Activated CD4-positive, alpha-beta memory T cell treated with anti-CD3 and anti-CD28 coated beads, Interleukin-2, amount 10 ng/mL, durations not matched to agents 7 days and 5 days (primary cell): ENCODE measurements at places on chromosomes 1 and 21.

DNA sequence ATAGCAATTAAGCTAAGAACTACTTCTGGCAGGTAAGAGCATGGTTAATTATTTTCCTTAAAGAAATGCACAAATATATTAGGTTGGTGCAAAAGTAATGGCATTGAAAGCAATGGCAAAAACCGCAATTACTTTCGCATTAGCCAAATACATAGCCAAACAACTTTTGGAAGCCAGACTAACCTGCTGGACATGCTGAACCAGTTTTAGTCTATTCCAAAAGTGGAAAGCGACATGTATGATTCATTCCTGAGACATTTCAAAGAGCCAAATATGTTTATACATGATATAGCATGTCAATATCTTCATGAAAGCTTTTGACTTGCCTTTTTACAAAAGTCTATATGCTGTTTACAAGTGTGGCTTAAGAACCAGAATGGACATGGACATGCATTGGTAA lies 23.4 kb upstream of the DR1 start:
- DNase-seq, result no peak

GRCh38 chr1:151542710-151543129 lies 2.6 kb downstream of the TUFT1 start:
- no peak for DNase-seq

DNA sequence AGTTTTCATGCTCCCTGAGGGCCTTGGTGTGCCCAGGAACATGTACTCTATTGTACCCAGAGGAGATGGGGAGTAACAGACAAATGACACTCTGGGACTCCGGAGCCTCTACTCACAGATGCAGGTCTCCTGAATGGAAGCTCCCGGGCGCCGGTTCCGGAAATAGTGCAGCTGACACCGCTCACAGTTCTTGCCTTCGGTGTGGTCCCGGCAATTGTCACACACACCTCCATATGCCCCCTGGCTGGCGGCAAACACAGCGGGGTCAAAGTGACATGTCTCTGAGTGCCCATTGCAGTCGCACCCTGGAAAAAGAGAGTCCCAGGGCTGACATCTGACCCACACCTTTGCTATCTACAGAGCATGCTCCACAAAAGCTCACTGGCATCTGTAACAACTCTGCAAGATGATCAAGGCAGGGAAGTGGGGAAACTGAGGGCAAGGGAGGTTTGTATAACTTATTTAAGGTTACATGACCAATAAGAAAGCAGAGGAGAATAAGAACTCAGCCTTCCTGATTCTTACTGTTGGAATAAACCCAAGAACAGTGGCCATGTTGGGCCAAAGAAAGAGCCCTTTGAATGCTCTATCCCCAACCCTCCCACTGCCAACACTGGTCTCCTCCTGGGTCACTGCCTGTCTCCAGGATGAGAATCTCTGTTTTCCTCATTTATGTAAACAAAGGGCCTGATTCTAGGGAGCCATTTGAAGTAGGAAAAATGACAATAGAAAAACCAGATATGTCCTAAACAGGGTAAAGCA lies 22.4 kb downstream of the LAMB3 start:
- DNase-seq, result no peak

- DNase-seq, result no peak
These were observed 123.7 kb upstream of the HMGB4 start for GRCh38 chr1:33740040-33740744.

DNA sequence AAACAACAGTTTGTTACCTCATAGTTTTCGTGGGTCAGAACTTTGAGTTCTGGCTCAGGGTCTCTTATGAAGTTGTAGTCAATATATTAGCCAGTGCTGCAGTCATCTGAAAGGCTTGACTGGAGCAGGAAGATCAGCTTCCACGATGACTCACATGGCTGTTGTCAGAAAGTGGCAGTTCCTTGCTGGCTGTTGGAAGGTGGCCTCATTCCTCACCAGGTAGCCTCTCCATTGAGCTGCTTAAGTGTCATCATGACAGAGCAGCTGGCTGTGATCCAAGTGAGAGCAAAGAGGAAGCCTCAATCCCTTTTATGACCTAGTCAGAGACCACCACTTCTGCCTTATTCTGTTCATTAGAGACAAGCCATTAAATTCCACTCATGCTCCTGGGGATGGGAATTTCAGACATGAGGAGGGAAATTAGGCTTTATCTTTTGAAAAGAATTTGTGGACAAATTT lies 5.6 kb downstream of the OSBPL9 start:
- no peak for DNase-seq

GRCh38 chr1:200435200-200435780 lies 25.5 kb upstream of the ZNF281 start:
- DNase-seq, result no peak

DNA sequence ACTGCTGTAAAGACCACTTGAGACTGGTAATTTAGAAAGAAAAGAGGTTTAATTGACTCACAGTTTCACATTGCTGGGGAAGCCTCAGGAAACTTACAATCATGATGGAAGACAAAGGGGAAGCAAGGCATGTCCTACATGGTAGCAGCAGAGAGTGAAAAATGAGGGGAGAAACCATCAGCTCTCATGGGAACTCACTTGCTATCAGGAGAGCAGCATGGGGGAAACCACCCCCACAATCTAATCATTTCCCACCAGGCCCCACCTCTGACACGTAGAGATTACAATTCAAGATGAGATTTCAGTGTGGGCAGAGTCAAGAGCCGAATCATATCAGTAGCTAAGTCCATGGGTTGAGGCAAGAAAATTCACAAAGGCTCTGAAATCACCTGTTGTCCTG lies 23.8 kb upstream of the LYPD8 start:
- DNase-seq, result no peak

DNA sequence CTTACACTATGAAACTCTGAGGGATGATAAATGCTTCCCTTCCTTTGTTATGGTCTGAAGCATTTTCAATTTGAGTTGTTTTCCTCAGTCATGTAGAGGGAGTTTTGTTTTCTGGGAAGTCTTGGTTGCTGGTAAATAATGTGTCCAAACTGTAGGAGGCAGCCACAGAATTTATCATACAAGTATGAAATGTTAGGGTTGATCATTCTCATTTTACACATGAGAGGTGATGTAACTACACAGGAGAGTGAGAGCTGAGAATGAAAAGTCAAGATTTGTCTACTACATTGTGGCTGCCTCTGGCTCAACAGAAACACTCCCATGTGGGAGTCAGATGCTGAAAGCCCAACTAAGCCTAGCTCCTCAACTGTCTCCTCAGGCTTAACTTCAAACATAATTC lies 182.5 kb upstream of the SGIP1 start:
- no peak for DNase-seq

DNA sequence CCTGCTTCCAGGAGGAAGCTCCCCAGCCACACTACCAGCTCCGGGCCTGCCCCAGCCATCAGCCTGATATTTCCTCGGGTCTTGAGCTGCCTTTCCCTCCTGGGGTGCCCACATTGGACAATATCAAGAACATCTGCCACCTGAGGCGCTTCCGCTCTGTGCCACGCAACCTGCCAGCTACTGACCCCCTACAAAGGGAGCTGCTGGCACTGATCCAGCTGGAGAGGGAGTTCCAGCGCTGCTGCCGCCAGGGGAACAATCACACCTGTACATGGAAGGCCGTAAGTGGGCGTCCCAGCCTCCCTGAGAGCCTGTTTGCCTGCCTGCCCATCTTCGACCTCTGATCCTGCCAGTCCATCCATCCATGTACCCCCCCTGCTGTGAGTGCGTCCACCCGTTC lies 3.6 kb downstream of the ECM1 start:
- DNase-seq, result no peak

GRCh38 chr1:234746798-234747196 lies 136.8 kb upstream of the IRF2BP2 start:
- no peak for DNase-seq

DNA sequence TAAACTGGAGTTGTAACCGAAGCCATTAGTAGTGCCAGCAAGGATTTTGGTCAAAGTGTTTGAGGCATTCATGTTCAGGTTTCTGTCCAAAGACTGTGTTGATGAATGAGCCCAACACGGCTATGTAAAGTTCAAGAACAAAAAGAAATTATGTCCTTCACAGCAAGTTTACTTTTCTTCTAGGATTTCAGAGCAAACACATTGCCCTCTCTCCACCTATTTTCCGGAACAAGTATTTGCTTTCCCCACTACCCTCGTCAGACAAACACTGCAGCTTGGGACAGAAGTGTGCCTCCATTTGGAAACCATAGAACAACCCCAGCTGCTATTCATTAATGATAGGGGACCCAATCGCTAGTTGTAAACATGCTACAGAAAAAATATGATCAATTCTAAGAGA lies 151.4 kb upstream of the C1orf105 start:
- no peak for DNase-seq

DNA sequence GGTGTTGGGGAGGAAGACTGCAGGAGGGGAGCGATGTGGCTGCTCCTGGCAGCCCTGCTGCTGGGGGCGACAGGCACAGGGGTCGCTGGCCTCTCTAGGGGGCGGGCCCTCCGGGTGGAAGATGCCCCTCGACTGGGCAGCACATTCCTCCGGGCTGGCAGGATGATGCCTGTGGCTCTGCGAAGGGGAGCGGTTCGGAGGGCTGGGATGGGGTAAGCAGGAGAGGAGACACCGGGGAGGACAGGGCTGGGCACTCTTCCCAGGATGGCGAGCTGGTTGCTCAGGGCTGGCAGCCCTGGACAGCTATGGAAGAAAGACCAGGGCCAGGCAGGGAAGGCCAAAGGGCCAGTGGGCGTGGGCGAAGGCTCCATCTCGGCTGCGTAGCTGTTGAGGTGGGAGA lies 12.8 kb downstream of the HEYL start:
- no peak for DNase-seq

DNA sequence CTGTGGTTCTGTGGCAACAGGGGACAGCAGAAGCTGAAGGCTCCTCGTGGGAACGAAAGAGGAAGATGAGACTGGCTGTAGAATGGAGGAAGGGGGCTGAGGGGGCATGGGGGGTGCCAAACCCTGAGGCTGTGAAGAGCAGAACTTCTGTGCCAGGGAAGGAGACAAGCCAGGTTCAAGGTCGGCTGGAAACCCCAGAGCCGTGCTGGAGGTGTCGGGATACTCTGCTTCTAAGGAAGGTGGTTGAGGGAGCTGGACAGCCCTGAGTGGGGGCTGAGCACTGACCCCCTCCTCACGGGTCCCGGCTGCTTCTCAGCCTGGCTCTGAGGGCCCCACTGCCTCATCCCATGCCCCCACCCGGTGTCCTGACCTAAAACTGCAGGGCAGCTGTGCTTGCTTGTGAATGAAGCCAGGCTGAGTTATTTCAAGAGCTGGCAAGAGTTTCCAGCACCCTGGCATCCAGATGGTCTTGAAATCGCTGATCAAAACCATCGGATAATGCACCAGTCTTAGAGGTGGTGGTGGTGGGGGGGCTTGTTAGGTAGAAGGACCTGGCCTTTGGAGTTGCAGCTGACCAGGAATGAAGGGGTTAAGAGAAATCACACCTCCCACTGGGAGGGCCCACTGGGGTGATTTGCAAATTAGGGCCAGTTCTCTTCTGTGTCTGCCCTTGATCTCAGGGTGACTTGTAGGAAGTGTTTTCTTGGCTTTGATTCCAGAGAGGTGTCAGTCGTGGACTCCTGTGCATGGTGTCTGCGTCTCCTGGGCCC lies 218.9 kb upstream of the C1orf174 start:
- DNase-seq, result no peak

GRCh38 chr1:151805066-151805820 lies at the start of gene LINGO4:
Gene LINGO4 (minus strand): TSS chr1:151805419. CDS start chr1:151802704, 2,715 bp downstream.
- no peak for DNase-seq

DNA sequence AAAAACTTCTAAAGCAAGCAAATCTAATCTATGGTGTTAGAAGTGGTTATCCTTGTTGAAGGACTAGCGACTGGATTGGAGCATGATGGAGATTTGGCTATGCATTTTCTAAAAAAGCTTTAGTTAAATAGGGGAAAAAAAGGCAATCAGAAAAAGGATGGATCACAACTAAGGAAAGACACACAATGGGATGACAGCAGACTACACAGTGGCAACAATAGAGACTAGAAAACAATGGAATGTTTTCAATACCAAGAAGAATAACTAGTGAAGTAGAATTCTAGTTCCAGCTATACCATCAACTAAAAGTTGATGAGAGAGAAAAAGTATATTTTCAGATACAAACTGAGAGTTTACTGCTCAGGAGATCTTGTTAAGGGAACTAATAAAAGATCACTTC lies 605.8 kb downstream of the PTPRU start:
- no peak for DNase-seq

GRCh38 chr1:1082239-1082775 lies 8.2 kb upstream of the RNF223 start:
- DNase-seq, result no peak

- no peak for DNase-seq
These were observed 21.8 kb downstream of the SLC1A7 start for GRCh38 chr1:53120659-53121058.

DNA sequence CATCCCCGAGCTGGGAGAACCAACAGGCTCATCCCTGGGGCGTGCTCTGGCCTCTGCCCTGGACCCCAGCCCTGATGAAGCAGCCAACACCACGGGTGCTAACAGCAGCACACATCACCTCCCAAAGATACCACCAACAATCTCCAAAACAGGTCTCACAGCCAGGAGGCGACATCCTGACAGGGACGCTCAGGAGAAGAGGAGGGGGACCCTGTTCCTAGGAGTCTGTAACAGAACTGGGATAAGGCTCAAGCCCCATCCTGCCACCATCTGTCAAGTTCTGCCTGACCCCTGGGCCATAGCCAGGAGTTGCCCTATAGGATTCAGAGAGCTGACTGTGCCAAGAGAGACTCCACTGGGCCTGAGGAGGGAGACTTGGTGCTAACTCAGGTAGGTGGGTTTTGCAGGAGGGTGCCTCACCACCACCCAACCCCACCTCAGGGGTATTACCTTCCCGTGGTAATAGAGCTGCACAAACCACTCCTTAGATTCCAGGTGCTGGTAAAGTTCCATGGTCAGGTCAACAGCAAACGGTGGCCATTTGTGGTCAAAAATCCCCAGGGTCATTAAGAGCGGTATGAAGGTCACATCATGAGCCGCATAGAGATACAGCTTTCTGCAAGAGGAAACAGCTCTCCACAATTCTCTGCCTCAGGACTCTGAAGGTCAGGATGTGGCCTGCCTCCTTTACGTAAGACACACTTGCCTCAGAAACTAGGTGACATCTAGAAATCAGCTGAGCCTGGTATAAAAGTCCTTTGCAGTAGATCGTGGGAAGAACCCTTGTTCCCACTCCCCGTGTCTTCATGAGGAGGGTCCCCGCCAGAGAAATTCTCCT lies 22.3 kb downstream of the ACP6 start:
- DNase-seq, result peak; percentile 73

DNA sequence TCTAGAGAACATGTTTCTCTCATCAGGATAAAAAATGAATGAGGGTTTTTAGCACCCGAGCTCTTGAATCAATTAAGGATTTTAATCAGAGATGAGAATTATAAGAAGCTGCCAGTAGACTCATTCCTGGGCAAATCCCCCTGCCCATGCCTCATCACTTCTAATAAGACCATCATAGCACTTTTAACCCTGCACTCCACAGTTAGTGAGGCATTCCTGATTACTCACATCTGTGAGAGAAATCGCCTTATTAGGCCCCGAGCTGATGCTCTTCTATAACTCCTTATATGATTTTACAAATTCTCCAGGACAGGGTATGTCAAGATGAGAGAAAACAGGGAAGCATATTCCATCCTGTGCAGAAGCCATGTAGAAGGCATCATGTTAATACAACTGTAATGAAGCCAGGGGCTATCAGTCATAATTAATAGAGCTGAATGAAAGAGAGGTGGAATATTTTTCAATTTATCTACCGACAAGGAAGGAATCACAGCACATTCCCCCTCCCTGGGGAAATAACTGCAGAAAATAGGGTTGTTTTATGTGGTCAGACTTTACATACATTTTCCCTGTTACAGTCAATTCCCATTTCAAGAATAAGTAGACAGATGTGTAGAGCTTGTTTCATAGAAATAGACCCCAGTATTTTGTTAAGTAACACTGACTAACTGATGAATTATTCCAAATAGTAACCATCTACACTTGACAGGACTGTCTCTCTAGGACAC lies 272.7 kb downstream of the HHIPL2 start:
- no peak for DNase-seq

GRCh38 chr1:151533870-151534269 lies 6.2 kb upstream of the TUFT1 start:
- no peak for DNase-seq
